ENCODE measurements at places on chromosomes 2 and 18. TPM values are rescaled to one million over a fixed set of nuclear protein-coding genes. Genes with fewer than 3 reads are reported as not detected.

- no peaks in the 10 kb centered on the region for H3K27me3 ChIP-seq
- H3K4me3 ChIP-seq: no peak overlapping the region
- no peak for DNase-seq
- no peaks in the 10 kb centered on the region for H3K4me1 ChIP-seq
- no peaks in the 10 kb centered on the region for H3K36me3 ChIP-seq
Measured at GRCh38 chr2:107582487-107582886, 244.2 kb upstream of the RGPD4 start.

GRCh38 chr2:225429717-225430116 is 30.2 kb downstream of the NYAP2 start:
- no peaks in the 10 kb centered on the region for H3K36me3 ChIP-seq
- no peaks in the 10 kb centered on the region for H3K27me3 ChIP-seq
- H3K27ac ChIP-seq: no peak overlapping the region
- no peaks in the 10 kb centered on the region for H3K4me1 ChIP-seq
- H3K4me3 ChIP-seq: no peak overlapping the region

Gene VWC2L
- total RNA-seq: not detected

Gene FMNL2
- total RNA-seq: 28.2 TPM

Gene EEF1B2
- total RNA-seq: 611 TPM

Gene HMSD
- total RNA-seq: not detected
